Stimulated activated memory B cell treated with anti-CD40 and anti-IgM and Interleukin-4, amounts not matched to agents 10 μg/mL and 1 μg/mL and 100 μg/mL, for 72 hours (primary cell): ENCODE measurements at places on chromosomes 16 and 17.

DNA sequence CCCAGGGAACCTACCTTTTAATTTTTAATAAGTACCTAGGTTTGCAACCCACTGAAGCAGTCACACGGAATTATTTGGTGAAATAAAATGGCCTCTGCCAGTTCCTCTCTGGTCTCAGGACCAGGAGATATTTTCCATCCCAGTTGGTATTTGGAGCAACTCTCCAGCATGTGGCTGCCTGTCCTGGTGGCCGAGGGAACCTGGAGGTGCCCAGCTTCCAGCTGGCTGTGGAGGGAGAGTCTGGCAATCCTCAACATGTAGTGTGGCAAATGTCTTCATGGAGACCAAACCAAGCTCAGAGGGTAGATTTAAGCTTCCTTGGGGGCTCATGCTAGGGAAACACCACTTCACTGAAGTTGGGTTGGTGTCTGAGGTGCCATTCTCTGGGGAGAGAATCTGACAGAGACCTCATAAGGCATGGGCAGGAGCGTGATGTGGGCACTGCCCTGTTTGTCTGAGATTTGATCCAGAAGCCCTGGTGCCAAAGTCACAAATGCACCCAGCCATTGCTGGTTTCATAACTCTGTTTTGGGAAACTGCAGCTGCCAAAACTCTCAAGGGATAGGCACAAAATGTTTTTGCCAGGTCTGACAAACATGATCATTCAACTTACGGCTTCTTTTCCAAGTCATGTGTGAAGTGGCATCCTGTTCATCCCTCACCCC is 2.8 kb downstream of the MT1X start:
- ATAC-seq = no peak

- ATAC-seq = peak; percentile 25
These were observed 14.7 kb upstream of the PLLP start for GRCh38 chr16:57299009-57299718.

DNA sequence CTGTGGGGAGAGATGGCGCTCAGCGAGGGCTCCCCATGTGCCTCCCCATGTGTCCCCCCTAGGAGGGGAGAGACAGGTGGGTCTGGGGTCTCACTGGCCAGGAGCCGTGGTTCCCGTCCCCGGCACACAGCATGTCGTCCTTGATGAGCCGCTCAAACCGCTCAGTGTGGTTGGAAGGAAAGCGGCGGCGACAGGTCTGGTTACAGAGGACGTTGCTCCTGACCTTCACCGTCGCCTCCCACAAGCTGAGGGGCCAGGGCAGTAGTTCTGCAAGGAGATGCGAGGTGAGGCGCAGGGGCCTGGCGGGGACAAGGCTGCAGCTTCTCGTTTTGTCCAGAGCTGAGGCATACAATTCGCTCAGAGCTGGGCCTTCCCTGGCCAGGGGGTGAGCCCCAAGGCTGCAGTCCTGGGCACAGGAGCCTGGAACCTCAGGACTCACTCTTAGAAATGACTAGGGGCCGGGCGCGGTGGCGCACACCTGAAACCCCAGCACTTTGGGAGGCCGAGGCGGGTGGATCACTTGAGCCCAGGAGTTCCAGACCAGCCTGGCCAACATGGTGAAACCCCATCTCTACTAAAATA is 22.8 kb upstream of the UBE2I start:
- no peak for ATAC-seq

DNA sequence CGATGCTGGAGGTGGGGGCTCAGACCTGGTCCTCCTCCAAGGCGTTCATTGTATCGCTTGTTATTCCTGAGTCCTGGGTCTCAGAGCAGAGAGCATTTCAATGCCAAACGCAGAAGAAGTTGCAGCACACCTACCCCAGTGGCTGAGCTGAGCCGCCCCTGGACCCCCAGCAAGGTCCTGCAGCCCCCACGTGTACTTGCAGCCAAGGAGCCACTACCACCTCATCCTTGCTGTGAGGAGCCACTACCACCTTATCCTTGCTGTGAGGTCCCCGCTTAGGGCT is 13.5 kb downstream of the PLLP start:
- ATAC-seq = no peak

DNA sequence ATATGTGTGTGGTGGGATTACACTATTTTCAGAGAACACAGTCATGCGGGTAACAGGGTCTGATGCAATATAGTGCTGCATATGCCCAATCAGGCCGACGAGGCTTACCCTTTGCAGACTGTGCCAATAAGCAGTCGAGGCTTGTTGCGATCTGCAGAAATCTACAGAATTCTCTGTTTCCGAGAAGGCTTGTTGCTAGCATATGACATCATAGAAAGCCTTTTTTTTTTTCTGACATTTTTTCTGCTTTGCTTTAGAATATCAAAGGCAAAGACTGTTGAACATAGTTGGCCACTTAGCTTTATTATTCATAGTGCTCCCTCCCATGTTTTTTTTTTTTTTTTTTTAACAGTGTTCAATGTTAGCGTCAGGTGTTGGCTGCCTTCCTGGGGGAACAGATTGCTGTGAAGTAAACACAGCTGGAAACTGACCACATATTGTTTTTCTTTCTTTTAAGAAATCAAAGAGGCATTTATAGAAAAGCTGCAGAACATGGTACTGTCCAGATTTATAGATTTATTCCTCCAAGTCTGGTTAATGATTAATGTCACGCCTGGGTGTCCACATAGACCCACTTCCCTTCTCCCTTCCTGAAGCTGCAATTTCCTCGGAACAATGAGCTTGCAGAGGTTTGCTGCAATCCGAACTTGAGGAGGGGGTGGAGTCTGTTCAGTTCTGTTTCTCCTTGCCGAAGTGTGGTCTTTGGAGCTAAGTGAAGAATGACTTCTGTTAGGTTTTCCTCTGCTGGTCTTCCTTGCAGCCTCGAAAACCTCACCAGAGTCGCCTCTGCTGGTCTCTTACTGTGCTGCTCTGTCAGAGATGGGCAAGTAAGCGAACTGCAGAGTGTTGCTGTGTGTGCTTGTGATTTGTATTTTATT is 87.3 kb downstream of the MAP2K6 start:
- ATAC-seq = no peak

DNA sequence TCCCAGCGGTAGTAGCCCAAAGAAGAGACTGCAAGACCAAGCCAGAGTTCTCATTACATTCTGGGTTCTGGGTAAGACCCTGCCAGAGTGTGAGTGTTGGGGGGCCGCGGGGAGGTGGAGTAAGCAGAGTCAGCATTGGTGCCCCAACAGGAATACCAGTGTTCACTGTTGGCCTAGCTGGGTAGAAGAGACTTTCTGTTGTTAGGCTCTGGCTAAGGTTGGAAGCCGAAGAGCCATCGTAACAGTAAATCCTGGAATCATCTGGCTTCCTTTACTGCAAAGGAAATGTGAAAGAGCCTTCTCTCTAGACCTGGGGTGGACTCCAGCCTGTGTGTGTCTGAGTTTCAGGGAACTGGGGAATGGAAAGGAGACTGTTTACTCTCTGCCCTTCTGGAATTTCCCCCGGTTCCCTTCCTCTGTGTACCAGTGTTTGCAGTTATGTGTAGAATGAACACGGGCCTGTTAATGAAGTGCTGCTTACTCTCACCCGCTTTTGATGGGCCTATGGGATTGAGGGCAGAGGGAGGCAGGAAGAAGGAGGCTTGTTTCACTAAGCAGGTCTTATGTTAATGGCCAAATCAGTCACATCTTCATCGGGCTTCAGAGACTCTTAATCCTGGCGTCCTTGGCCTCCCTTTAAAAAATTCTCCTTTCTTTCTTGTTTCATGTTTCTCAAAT is 68.5 kb downstream of the WWP2 start:
- ATAC-seq = no peak

- ATAC-seq = no peak
These were observed 531.7 kb downstream of the NPIPA7 start for GRCh38 chr16:16910666-16911065.

DNA sequence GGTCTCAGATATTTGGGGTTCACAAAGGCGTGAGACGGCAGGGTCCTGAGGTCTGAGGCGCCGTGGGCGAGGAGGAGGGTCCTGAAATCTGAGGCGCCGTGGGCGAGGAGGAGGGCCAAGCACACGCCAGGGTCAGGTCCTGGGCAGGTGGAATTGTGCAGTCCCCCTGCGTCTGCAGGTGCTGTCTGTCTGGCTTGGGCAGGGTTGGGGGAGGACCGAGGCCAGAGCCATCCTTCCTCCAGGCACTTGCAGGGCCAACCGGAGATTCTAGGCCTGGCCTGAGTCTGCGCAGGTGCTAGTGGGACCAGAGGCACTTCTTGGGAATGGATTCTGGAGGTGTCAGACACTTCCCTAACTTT is 2.4 kb upstream of the APRT start:
- ATAC-seq = no peak

DNA sequence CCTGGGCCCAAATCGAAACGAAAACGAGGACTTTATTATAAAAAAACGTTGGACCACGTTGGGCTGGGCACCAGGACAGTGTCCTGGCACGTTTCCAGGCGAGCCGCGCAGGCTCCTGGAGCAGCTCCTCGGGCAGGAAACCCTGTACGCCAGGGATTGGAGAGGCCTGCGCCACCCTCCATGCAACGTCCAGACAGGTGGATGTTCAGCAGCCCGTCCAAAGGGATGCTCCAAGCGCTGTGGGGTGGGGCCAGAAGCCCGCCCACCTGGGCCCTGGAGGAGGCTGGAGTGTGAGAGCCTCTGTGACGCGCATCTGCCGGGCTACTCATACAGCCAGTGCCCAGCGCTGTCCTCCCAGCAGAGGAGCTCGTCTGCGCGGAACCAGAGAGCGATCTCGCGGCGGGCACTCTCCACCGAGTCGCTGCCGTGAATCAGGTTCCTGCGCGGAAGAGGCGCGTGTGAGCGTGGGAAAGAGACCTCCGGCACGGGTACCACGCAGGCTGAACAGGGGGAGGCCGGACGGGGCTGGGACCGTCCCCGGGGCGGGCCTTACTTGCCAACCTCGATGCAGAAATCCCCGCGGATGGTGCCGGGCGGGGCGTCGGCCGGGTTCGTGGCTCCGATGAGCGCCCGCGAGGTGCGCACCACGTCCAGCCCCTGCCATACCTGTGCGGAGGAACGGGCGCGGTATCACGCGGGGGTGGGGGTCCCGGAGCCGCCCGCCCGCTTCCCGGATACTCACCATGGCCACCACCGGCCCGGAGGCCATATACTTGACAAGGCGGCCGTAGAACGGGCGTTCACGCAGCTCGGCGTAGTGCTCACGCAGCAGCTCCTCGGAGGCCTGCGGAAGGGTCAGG is 785 bp downstream of the NME3 start:
- ATAC-seq = peak; percentile 54

GRCh38 chr16:74729783-74730683 is 29.4 kb upstream of the MLKL start:
- ATAC-seq = no peak

- peak; percentile 68 for ATAC-seq
These were observed 20.1 kb downstream of the EPOP start for GRCh38 chr17:38654411-38655398.

DNA sequence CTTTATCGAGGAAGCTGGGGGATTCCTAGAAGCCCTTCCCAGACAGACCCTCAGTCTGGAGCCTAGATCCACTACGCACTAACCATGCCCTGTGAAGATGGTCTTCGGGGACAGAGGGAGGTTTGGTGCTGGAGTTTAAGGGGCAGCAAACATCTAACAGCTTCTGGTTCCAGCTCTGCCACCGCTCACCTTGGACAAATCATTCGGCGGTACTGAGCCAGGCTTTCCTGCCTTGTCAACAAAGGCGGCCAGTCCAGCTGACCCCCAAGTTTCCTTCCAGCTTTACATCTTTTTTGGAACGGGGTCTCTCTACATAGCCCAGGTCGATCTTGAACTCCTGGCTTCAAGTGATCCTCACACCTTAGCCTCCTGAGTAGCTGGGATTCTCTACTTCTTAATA is 369 bp upstream of the GJD3 start:
- ATAC-seq = no peak

GRCh38 chr16:3637371-3637923 is 17.0 kb upstream of the DNASE1 start:
- peak; percentile 57 for ATAC-seq

DNA sequence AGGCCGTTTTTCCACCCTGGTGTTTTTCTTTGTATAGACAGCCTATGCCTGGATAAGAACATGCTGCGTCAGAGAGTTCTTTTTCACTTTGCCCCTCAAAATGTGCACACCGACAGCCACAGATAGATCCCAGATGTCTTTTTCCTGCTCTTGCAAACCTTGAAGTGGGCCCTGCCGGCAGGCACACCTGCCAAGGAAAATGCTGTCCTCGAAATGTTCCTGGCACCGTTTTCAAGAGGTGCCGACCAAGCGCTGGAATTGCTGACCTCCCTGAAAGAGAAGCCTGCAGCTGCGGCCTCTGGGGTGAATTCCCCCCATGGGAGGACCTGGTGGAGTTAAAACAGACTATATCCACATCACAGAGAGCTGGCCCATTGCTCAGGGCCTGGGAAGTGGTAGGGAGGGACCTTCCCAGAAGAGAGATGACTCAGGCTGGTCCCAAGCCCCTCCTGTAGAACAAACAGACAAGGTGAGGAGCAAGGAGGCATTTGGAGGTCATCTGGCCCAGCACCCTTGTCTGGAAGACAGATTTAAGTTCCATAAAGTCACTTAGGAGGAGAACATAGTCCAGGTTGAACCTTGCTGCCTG is 668.1 kb downstream of the MAF start:
- ATAC-seq = no peak

- no peak for ATAC-seq
These were observed 25.9 kb upstream of the PHB1 start for GRCh38 chr17:49440581-49440980.

DNA sequence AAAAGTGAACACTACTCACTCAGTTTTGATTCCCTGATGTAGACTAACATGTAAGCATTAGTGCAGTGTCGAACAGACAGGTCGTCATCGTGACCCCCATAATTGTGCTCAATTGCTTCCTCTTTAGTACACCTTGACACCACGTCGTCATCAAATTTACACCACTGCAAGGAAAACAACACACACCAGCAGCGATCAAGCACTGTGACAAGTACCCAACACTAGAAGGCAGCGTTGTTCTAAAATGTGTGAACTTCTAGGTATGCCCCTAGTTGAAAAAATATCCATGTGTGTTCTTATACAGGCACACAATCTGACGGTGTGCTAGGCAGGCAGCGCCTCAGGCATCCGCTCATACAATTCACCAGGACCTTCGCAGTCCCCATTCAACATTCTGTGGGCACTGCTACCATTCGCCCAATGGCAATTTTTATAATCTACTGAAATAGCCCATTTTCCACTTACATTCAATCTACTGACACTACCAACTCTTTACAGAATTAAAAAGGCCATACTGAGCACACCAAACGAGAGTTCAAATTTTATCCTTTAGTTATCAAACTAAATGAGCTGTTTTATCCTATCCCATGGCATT is 23.1 kb downstream of the LITAFD start:
- peak; percentile 65 for ATAC-seq

GRCh38 chr16:82660075-82660645 is 33.4 kb downstream of the CDH13 start:
- ATAC-seq = no peak

DNA sequence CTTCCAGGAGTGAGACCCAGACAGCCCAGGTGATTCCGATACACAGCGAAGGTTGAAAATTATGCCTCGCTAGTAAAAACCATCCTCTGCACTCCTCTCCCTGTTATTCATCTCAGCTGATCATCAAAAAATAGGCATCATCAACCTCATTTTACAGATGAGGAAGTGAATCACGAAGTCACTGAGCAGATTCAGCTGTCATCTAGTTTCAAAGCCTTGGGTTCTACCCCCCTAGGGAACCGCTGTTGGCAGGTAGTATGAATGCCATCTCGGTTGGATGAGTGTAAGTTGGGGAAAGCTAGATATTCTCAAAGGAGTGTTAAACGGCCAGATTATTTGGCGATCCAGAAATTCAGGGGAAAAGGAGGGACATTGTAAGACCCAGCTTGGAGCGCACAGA is 2.0 kb downstream of the CRYM start:
- ATAC-seq = peak; percentile 76

GRCh38 chr16:79069121-79069520 is 531.4 kb downstream of the MAF start:
- ATAC-seq = no peak

- no peak for ATAC-seq
These were observed 28.2 kb downstream of the USP31 start for GRCh38 chr16:23121024-23121423.

- no peak for ATAC-seq
These were observed 886.3 kb upstream of the RBFOX1 start for GRCh38 chr16:6446370-6446769.
